ENCODE measurements at places on chromosomes 2 and 18.
A peak's percentile ranks its signal among the peaks of the same experiment; 100 is the strongest.

DNA sequence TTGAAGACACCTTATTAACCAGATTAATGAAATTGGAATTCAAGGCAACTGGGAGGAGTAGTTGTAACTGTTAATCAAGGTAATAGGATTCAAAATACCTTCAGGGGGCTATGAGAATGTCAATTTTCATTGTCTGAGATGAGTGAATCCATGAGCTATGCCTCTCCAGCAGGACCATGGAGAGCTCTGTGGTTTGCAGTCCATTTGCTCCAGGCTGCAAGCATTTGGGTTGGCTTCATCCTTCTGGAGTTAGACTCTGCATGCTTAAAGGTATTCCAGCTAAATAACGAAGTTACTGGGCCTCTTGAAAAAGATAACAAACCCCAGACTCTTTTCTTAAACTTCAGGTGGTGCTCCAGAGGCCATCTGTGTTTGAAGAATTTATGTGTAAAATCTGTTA lies 207.1 kb upstream of the SLC8A1 start:
- DNase-seq, result peak; percentile 71

- no peak for DNase-seq
Observed at GRCh38 chr2:64841461-64841860, 147.7 kb upstream of the SLC1A4 start.

DNA sequence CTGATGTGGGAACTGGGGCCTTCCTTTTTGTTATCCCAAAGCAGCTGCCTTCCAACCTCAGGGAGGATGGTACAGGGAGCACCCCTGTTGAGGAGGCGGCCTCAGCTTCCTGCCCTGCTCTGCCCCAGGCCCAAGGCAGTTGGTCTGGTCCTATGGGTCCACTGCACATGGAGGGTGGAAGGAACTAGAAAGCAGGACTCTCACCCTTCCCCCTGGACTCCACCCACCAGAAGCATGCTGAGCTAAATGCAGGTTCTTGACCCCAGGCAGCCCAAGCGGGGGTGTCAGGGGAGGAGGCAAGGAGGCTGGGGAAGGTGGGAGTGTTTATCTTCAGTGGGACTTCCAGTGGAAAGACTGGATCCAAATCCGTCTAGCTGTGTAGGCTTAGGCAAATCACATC lies 158.5 kb downstream of the SMAD2 start:
- DNase-seq, result no peak

- DNase-seq, result peak; percentile 58
Observed at GRCh38 chr2:120935339-120936313, 200.0 kb downstream of the GLI2 start.

GRCh38 chr18:11096411-11096810 lies 53.0 kb downstream of the PIEZO2 start:
- DNase-seq, result no peak

DNA sequence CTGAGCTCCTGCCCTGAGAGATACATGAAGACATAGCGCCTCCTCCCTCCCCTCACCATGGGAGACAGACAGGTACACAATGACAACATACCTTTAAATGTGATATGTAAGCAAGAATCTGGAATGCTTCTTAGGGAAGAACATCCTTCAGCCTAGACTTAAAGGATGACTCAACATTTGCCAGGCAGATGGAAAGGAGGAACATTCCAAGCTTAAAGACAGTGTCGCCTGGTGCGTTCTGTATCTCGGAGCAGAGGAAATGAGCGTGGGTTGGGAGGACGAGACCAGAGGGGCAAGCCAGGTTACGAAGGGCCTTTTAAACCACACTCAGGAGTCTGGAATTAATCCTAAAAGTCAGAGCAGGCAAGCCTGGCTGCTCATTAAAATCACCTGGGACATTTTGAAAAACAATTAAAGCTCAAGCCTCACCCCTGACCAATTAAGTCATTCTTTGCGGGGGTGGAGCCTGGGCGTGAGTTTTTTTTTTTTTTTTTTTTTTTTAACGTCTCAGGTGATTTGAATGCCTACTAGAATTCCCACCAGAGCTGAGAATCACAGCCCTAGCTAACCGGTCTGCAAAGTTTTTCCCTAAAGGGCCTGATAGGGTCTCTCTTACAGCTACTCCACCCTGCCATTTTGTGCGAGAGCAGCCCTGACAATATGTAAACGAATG lies 131.2 kb upstream of the SEC11C start:
- no peak for DNase-seq

DNA sequence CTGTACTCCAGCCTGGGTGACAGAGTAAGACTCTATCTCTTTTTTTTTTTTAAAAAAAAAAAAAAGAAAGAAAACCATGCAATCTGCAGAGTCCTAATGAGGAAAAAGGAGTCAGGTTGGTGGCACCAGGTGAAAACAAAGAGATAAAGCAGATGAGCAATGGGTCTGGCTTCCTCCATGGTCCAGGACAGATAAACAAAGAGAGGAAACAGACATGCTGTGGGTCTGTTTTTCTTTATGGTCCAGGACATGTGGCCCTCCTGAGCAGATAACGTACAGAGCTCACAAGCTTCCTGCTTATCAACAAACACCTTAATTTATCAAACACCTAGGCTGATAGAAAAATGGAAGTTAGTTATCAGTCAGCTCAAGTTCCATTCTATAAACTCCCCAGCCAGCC lies 24.4 kb upstream of the TUBB6 start:
- DNase-seq, result no peak

Measured in myocyte (in vitro differentiated cells).